ENCODE measurements at places on chromosomes 4 and X.

GRCh38 chrX:50874876-50875275 is 35.7 kb upstream of the BMP15 start:
- no peak for DNase-seq

DNA sequence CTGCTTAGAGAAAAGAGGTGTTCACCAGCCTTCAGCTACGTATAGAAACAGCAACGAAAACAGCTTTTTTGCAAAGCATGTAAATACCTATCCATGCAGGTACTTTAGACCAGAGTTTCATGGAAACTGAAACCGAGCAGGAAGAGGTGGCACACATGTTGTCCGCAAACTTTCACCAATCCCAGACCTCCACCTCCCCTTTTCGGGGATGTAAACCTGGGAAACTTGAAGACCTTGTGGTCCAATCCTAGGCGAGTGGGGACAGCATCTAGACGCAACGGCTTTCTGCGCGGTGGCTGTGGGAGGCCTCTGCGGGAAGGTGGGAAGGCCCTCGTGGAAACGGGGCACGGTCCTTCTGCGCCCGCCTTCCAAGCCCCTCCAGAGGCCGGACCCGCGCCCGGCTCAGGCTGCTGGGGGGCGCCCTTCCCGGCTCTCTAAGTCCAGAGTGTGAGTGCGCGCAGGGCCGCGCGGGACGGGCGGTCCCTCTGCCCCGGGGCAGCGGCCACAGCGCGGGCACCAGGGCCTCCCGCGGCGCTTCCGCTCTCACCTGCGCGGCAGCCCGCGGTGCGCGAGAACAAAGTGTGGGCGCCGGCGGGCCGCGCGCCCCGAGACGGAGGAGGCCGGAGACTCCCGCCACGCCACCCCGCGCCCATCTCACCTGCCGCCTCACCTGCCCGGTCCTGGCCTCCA is 830 bp upstream of the SHROOM2 start:
- no peak for DNase-seq

DNA sequence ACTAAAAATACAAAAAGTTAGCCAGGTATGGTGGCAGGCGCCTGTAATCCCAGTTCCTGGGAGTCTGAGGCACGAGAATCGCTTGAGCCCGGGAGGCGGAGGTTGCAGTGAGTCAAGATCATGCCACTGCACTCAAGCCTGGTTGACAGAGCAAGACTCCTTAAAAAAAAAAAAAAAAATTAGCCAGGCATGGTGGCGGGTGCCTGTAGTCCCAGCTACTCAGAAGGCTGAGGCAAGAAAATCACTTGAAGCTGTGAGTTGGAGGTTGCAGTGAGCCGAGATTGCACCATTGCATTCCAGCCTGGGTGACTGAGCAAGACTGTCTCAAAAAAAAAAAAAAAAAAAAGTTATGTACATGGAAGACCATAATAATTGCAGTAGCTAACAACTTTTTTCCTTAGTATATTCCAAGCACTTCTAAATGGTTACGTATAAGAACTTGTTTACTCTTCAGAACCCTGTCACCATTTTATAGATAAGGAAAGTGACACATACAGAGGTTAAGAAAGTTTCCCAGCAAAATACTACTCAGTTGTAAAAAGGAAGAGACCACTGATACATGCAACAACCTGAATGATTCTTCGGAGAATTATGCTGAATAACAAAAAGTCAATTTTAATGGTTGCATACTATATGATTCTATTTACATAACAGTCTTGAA is 24.5 kb downstream of the RUFY3 start:
- no peak for DNase-seq

GRCh38 chrX:148504506-148504905 is 4.1 kb downstream of the AFF2 start:
- DNase-seq: no peak

- DNase-seq: peak; percentile 51
Observed at GRCh38 chrX:154541896-154542722, 4.5 kb downstream of the G6PD start.

DNA sequence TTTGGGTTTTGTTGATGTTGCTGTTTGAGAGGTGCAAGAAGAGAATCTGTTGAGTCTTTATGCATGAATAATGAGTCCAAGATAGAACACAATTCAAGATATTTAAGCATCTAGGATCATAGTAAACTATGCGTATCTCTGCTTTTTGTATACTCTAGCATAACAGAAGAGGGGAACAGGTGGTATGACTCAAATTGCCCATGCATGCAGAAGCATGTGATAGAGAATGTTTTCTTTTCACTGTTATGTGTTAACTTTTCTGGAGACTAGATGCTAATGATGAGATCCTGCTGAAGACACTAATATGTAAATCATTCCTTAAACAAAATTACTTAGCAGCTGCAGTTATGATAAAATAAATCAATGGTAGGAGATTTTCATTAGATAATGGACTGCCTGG is 165.3 kb upstream of the FTHL17 start:
- DNase-seq: no peak

GRCh38 chrX:134971926-134972325 is 18.9 kb upstream of the SMIM10 start:
- DNase-seq: no peak

DNA sequence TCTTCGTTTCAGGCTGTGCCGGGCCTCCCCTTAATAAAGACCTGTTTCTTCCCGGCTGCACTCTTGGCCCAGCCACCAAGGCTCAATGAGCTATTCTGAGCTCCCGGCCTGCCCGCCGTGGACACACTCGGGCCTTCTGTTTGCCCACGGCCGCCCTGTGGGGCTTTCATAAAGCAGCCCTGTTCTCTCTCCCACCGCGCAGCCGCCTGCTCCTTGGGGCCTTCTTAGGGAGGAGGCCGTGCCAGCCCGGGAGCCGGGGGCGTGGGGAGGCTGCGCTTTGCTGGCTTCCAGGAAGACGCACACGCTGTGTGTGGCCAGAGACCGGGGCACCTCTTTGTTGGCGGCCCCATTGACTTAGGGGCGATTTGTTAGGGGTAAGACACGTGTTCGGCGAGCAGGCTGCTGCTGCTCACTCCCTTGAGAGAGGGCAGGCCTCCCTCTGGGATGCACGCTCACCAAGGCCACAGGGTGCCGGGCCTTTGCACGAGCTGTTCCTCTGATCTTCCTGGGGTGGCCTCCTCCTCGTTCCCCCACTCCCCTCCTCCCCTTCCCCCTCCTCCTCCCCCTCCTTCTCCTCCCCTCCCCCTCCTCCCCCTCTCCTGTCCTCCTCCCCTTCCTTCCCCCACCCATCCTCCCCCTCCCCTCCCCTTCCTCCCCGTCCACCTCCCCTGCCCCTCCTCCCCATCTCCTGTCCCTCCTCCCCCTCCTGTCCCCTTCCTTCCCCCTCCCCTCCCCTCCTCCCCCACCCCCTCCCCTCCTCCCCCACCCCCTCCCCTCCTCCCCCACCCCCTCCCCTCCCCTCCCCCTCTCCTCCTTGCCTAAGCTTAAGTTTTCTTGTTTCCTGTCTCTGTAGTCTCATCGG is 11.3 kb downstream of the BLOC1S4 start:
- DNase-seq: no peak
